Stimulated activated CD4-positive, alpha-beta T cell treated with anti-CD3 and anti-CD28 coated beads, TNF-alpha, amount 100 ng/mL, for 48 hours (primary cell): ENCODE measurements at places on chromosomes 16 and 17.

GRCh38 chr17:73991260-73991659 lies 212.2 kb upstream of the RPL38 start:
- no peak for DNase-seq

GRCh38 chr17:38800237-38800760 lies 943 bp upstream of the PIP4K2B start:
- DNase-seq: no peak

GRCh38 chr16:58013201-58013956 lies 12.2 kb downstream of the USB1 start:
- DNase-seq: no peak

GRCh38 chr16:49834531-49835151 lies 21.3 kb downstream of the ZNF423 start:
- no peak for DNase-seq

DNA sequence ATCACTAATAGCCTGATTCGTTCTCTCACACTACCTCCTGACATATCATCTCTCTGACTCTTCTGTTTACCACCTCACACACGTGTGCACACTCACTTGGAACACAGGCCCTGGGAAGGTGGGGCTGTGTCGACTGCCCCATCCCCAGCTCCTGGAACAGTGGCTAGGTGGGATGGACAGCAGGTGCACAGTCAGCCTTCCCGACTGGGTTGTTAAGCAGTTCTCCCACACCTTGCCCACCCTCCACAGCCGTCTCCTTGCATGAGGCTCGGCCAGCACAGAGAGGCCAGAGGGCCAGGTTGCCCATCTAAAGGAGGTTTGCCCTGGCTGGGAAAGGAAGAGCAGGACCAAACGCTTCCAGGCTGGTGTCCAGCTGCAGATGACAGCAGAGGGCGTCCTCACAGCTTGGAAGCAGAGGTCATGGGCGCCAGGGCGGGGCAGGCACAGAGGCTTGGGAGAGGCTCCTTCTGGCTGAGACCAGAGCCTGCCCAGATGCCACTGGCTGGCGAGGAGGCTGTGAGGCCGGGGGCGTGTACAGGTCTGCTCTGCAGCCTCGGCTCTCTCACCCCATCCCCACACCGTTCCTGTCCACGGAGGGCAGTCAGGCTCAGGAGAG lies 92.8 kb downstream of the AMFR start:
- DNase-seq: no peak

DNA sequence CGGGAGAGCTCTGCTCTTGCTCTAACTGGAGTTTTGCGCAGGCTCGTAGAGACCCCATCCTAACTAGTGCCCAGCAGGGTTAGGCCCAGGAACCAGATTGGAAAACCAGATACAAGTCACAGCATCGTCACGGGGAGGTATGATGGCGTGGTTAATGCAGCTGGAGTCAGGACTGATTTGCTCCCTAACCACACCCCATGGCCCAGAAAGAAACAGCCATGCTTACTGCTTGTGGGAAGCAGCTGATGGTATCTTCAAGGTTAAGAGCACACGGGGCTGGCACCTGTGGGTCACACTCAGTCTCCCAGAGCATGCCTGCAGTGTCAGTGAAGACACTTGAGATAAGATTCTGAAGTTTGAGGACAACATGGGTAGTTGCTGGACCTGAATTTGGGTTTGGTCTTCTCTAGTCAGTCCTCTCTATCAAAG lies 60.2 kb downstream of the WIPI1 start:
- no peak for DNase-seq

DNA sequence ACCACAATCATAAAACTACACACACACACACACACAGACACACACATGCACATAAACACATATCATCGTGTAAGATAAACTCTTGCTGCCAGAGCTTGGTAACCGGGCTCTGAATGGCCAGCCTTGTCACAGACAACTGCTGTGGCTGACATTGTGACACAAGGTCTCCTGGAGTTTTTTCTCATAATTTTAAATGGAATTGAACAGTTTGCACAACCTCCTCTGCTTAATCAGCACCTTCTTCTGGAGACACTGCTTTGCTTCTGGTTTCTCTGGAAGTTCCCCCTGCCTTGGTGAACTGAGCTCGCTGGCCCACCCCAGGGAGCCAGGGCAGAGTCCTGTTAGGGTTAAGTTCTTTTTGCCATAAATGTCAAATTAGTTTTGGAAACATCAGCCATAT lies 115.4 kb downstream of the UTP18 start:
- DNase-seq: no peak

- peak; percentile 84 for DNase-seq
Observed at GRCh38 chr16:2969545-2970521, 685 bp downstream of the PAQR4 start.

- DNase-seq: no peak
Observed at GRCh38 chr17:9204637-9205329, 183.5 kb downstream of the NTN1 start.

DNA sequence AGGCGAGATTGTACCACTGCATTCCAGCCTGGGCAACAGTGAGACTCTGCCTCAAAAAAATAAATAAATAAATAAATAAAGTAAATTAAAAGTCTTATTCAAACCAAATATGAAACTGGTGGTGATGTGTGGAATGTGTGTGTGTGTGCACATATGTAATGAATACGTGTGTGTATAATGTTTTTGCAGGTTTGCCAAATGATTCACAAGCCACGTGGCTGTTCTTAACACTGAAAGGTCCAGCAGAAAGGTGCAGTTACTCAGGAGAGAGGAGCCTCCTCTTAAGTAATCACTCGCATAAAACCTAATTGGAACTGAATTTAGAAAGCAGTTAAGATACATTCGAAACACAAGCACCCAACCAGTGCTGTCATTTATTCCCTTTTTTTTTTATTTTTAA lies 22.9 kb downstream of the GDE1 start:
- no peak for DNase-seq

GRCh38 chr16:49018259-49018931 lies 263.2 kb downstream of the CBLN1 start:
- no peak for DNase-seq

DNA sequence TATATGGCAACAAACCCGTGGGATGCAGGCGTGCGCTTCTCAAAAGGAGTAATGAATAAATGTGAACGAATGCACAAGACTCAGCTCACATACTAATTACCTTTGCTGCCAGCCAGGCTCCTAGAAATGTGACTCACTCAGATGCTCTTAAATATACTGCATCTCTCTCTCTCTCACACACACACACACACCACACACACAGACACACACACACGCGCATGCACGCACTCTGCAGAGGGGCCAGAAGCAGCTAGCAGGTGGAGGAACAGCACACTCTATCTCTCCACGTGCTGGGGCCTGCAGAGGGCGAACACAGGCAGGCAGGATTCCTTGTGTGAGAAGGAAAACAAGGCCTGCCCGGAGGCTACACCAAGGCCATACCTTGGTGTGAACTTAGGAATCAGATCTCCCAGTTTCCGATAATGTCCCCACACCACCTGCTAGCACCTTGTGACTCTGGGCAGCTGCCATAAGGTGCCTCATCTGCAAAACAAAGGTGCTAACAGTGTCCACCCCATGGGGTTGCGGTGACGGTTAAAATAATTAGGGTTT lies 5.3 kb downstream of the GPRC5B start:
- DNase-seq: no peak

GRCh38 chr16:25235991-25236390 lies 19.2 kb downstream of the AQP8 start:
- DNase-seq: no peak

GRCh38 chr17:37310940-37311339 lies 64.8 kb upstream of the C17orf78 start:
- no peak for DNase-seq

DNA sequence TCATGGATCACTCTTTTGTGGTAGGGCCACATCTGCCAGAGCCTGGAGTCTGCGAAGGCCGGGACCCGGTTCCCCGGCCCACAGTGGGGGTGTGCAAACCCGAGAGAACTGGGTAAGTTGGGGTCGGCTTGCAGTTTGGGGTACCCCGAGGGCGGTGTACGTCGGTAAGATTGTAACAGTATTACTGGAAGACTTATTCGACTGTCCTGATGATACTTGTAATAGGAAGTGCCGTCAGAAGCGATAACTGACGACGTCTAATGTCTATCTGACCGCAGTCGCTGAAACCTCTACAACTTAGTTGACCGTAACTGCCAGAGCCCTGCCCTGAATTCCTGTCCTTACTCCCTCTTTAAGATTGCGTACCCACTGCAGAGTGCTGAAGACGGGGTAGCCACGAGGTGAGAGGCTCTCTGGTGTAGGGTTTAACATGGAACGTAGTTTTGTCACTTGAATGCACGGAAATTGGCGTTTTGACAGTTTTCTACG lies 24.0 kb downstream of the TRPV2 start:
- no peak for DNase-seq

- DNase-seq: no peak
Observed at GRCh38 chr16:81929841-81930240, 81.4 kb downstream of the SDR42E1 start.

DNA sequence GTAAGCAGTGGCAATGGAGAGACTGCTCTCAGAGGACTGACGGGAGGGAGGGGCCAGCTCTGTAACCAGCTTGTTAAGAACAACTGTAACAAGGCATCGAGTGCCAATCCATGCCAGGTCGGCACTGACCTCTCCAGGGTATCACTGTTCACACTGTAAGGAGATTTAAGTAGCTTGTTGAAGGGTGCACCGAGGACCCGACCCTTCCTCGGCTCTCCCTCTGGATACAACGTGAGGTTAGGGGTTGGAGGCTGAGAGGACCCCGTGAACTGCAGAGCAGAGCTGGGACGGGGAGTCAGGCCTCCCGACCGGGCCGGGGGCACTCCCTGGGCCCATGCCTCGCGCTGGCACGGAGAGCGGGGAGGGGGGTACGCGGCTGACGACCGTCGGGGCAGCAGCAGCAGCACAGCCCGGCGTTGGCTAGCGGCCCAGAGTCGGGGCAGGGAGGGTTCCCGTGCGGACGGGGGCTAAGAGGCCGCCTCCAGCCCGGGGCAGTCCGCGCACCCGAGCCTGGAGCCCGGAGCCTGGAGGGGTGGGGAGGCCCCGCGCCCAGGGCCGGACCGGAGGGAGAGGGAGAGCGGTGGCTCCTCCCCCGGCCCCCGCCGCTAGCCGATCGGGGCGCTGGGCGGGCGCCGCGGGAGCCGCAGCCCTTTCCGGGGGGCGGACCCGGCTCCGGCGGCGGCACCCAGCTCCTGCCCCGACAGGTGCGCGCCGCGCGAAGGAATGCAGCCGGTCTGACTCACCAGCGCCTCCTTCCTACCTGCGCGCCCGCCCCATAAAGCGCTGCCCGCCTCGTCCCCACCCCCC lies at the start of gene ITGB4:
TSS of gene ITGB4 (plus strand) at position 804 of the 807 bp plus-strand sequence. CDS start 3,245 bp downstream, outside the sequence.
- DNase-seq: peak; percentile 33

DNA sequence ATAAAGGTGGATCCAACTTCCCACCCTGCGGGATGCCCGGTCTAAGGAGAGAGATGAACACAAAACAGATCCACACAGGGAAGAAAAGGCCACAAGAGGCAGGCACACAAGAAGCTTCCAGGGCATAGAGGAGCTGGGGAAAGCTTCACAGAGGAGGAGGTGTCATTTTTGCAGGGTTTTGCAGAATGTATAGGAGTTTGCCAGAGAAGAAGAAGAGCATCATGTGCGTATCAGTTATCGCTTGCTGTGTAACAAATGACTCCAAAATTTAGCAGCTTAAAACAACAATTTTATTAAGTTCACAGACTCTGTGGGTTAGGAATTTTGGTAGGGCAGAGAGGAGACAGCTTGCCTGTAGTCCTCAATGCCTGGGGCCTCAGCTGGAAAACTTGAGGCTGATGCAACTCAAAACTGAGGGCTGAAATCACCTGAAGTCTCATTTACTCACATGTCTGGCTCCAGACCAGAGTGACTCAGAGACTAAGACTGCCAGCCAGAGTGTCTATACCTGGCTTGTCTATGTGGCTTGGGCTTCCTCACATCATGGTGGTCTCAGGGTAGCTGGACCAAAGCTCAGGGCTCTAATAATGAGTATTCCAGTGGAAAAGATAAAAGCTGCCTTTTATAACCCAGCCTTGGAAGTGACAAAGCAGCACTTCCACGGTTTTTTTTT lies 33.9 kb upstream of the ZNF423 start:
- no peak for DNase-seq

DNA sequence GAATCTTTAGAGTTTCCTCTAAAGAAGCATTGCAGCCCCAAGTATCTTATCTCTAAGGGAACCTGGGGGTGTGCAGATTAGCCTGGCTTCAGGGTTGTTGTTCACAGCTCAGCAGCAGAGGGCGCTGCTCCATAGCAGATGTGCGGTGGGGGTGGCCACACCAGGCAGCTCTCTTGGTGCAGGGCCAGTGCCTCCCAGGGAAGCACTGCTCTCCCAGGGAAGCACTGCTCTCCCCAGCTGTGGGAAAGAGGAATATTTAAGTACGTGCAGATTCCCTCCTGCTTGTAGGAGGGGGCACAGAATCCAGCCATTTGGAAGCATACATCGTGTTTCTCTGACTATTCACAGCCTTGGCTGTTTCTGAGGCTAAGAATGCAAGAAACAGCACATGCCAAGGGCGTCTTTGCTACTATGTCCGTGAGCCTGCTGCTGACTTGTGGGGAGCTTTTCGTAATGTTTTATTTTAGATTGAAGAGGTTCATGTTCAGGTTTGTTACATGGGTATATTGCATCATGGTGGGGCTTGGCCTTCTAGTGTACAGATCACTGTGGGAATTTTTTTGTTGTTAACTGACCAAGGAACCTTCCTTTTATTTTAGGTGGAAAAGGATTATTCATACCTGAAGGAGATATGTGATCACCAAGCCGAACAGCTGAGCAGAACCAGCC lies 217.8 kb downstream of the SPECC1 start:
- DNase-seq: peak; percentile 65

GRCh38 chr17:5747964-5748363 lies 163.7 kb upstream of the NLRP1 start:
- DNase-seq: no peak

GRCh38 chr16:48197294-48197693 lies 41.5 kb upstream of the ABCC12 start:
- no peak for DNase-seq

- DNase-seq: no peak
Observed at GRCh38 chr17:80277751-80278671, 17.4 kb downstream of the RNF213 start.

DNA sequence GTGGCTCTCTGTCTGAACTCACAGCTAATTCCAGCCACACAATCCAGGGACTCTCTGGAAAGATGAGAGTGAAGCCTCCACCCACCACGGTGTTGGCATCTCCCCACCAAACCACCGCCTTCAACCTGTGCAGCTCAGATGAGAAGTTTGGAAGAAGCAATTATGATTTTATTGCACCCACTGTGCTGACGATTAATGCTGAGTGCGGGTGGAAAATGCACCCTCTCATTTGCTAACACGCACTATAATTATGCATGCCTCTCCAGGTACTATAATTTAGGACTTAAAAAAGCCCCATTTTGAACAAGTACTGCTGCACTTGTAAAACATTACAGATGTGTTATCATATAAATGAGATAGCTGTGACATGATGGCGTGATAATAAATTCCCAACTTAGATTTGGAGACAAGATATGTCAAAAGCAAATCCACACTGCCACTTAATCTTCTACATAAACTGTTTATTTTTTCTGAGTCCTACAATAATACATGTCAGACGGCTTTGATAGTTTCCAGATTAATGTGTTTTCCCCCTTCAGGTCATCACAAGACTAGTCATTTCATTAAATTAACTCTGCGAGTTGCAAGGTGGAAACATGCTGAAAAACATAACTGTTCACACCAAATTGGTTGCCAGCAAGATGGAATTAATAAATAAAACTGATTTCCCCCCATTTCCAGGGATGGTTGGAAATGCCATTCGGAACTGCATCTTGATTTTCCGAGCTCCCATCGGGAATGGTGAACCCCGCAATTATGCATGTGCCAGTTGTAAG lies 466.5 kb upstream of the MAF start:
- DNase-seq: no peak
